Fibroblast of skin of right quadriceps (primary cell): ENCODE measurements at places on chromosomes 1 and 21.

DNA sequence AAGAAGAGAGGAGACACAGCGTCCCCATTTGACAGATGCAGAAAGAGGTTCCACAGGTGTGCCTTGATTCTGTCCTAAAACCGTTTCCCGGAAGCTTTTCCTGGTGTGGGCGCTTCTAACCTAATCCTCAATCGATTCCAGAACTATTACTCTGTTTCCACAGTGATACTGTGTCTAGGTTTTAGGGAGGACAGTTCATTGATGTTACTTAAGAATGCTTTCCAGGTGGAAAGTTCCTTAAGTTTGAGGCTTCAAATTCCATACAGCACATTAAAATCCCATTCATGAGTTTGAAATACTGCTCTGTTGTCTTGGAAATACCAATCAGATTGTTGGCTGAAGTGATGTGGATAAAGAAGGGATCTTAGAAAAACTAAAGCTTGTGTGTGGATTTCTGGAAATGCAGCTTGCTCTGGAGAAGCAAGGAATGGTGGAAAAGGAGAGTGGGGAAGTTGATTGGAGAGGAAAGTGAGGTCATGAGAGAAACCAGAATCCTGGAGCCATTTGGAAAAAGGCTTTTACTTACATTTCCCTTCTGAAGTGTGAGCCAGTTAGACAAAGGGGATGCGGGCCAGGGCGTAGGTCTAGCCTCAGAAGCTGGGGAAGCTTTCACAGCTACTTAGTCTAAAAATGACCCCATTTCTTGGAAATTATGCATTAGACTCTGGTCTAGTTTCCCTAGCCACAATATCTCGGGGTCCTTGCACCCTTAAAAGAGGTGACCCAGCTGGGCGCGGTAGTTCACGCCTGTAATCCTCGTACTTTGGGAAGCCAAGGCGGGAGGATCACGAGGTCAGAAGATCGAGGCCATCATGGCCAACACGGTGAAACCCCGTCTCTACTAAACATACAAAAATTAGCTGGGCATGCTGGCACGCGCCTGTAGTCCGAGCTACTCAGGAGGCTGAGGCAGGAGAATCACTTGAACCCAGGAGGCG, 6.7 kb downstream of the ELF3 start:
- no peak for DNase-seq

DNA sequence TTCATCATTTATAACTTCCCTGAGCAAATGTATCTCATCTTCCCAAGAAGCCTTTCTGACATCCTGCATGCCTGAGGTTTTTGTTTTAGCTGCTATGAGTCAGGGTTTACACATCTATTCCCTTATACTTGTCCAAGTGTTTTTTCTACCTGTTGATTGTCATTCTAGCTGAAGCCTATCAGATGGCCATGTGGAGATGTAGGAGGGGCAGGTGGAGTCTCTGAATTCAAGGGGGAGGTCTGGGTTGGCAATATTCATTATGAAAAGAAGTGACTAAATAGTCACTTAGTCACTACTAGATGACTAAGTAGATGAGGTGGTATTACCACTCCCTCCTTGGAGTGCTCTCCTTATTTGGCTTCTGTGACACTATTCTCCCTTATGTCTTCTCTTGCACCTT, 52.4 kb downstream of the XCL1 start:
- DNase-seq = peak; percentile 75

GRCh38 chr21:32389337-32390015, 3.3 kb downstream of the URB1 start:
- DNase-seq = peak; percentile 65

GRCh38 chr1:52679048-52679447, 19.1 kb downstream of the COA7 start:
- no peak for DNase-seq

- DNase-seq = peak; percentile 89
Measured at GRCh38 chr1:35505911-35506798, 51.0 kb downstream of the KIAA0319L start.

DNA sequence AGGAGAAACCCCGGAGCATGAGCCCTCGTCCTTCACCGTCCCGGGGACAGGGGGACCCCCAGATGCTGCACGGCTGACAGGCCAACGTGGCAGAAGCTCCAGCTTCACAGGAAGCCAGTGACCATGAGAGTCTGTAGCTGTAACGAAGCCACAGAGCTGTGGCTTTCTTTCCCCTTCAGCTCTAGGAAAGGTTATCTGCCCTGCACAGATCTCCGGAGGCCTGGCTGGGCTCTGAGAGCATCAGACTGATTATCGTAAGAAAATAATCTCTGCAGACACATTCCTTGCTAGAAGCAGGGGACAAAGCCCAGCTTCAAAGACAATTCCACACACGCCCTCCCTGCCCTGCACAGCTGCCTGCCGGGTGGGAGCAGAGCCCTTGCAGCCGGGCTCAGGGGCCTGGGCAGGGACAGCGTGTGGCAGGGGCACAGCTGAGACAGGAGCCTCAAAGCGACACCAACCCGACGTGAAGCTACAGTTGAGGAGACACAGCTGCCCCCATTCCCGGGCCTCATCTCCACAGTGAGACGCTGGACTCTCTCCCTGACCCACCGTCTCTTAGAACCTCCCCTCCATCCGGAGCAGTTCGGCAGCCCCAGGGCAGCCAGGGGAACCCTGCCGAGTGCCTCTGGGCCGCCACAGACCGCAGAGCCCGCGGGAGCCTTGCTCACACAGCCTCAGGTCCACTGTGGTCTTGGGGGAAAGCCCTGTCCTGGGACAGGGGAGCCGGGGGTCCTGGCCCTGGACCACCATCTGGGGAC, 30.6 kb downstream of the POFUT2 start:
- DNase-seq = no peak
